NCI-H187 treated with DMSO at 0.1 percent for 48 hours (cell line): ENCODE measurements at places on chromosomes 7 and 10.

DNA sequence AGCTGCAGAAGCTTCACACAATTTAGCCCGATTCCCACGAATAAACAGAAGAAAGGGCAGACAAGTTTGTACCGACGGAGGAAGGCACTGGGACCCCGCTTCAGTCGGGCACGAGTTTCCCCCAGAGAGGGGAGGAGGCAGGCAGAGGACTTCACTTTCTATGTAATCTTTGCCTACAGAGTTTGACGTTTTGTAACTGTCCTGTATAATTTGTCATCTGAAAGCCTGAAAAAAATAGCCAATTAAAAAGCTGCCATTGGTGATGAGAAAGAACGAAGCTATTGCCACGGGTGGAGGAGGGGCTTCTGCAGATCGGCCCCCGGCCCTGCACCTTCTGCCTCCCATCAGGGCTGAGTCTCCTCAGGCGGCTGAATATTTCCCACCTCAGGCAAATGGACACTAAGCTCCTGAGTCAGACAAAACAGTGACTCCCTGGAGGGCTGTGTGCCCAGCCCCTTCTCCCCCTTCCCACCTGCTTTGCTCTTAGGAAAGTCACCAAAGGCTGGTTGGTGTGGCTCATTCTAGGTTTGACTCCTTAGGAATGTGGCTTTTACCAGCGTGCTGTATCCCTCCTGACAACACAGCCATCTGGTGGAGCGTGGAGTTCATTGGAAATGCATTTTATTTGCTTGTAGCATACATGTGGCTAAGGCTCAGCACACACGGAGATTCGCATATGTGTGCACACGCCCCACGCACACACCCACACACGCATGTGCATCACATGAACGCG lies 117.4 kb downstream of the VIPR2 start:
- no peak for DNase-seq

DNA sequence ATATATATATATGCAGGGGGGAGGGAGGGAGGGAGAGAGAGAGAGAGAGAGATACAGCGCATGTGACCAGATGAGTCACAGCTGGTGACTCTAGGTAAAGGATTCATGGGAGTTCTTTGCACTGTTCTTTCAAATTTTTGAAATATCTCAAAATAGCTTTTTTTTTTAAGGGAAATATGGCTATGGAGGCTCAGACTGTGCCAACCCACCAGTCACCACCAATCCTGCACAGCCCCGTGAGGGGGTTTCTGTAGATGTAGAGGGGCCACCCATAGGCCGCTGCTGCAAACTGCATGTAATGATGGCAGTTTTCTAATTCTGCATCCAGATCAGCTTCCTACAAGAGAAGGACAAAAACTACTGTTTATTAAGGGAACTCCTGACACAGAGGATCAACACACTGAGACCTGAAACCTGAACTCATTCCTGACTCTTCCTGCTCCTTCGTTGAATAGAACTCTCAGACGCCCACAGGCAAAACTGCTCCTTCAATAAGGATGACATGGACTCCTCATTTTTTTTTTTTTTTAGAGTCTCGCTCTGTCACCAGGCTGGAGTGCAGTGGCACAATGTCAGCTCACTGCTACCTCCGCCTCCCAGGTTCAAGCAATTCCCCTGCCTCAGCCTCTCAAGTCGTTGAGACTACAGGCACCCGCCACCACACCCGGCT lies 17.3 kb downstream of the DAGLB start:
- no peak for DNase-seq

DNA sequence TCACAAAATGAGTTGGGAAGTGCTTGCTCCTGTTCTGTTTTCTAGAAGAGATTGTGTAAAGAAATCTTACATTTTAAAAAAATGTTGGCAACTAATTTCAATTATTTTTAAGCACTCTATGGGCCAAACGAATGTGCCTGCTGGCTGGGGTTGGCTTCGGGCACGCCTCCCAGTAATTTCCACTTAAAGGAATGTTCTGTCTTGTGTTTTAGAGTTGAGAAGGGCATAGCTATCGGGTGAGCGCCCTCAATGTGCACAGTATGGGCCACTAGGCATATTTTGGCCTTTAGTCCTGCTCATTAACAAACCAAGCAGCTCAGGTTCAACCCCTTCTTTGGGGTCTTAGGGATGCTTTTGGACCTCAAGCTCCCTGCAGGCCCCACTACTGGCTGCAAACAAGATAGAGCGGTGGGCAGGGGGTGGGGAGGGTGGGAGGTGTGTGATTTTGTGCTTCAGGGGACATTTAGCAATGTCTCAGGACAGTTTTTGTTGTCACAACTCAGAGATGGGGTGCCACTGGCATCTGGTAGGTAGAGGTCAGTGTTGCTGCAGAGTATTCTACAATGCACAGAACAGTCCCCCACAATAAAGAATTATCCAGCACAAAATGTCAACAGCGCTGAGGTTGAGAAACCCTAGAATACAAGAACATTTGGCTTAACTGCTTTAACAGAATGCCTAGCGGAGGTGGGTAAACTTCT lies 40.7 kb downstream of the TACC2 start:
- no peak for DNase-seq

GRCh38 chr10:69567920-69568319 lies 5.3 kb downstream of the NEUROG3 start:
- DNase-seq, result no peak

GRCh38 chr7:81924494-81924893 lies 154.6 kb upstream of the HGF start:
- DNase-seq, result no peak

DNA sequence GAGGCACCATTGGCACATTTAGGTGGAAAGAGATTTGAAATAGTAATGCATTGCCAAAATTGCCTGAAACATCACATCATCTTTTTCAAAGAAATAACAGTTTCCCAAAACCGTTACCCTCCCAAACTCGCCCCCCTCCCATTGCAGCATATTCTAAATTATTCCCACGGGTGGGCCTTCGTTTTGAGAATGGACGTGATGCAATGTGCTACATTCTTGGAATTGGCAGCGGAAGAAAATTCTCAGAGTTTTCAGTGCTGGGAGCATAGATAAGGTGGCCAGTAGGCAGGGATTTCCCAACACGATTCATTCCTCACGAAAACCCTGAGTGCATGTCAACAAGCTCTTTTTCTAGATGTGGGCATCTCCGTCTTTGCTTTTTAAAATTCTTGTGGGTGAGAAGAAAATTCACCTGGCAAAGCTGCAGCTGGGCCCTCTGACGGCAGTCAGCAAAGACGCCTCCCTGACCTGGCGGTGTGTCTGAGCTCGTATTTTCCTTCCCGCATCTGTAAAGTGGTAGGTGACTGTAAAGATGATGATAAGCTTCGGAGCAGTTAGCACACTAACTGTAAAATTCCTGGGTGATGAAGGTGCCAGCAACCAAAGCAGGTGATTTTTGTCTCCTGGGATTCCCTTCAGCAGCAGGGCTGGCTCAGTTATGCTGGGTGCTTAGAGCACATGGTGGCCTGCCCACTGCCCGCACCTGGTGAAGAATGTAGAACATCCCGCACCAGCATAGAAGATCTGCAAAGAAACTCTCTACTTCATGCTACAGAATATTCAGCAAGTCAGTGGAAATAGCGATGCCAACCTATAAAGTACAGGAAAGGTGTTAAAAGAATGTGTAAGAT lies 141.9 kb upstream of the KLF6 start:
- no peak for DNase-seq

- DNase-seq, result no peak
Observed at GRCh38 chr10:8600192-8600591, 545.7 kb downstream of the GATA3 start.
